ENCODE measurements at places on chromosomes 5 and 9.

GRCh38 chr5:101995585-101995984 lies 300.5 kb downstream of the SLCO4C1 start:
- DNase-seq: no peak

- no peak for DNase-seq
Measured at GRCh38 chr9:70826562-70826961, 294.9 kb downstream of the TRPM3 start.

GRCh38 chr9:99822806-99823591 lies 1.3 kb downstream of the NR4A3 start:
- peak; percentile 70 for DNase-seq

DNA sequence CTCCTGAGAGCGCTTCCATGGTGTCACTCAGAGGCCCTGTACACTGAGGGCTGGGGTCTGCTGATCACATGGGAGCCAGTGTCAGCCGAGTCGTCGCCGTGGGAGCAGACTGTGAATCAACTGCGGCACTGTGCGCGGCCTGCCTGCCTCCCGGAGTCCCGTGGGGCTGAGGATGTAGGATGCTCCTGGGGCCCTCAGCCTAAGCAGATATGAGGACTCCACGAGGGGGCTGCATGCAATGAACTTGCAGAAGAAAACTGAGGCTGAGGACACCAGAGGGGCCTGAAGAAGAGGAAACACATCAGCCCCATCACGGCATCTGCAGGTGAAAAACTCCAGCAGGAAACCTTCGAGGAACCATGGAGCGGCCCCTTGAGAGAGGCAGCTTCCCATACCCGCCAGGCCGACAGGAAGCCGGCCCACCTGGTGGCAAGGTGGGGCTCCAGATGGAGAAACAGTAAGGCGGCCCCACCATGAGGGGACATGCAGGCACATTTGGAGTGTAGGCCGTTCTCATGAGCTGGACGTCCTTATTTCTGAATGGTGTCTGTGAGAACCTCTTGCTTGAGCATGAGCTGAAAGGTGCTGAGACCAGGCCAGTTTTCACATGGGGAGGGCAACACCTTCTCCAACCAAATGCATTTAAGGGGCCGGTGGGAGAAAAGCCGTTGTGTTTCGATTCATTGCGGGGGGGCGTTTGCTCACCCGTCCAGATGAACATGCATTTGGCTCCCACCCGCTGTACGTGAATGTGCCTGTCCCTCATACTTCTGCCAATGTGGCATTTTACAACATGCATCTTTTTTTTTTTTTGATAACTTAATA lies 35.2 kb upstream of the ADAMTS2 start:
- DNase-seq: no peak

DNA sequence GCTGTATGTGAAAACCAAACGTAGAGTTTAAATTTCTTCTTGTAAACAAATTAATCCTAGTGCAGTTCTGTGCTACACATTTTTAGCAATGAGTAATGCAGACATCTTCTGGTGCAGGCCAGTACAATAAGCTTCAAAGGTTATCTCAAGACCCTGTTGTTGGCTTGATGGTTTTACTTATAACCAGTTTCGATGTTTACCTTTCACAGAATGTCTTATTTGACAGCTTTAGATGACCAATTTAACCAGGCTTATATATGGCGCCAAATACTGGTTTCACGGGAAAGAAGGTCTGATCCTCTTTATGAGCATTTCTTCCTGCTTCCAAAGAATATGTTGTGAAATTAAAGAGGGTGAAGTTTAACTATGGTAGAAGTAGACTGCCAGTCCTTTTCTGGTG lies 9.9 kb downstream of the ZFAND5 start:
- DNase-seq: peak; percentile 15

GRCh38 chr5:19795218-19795617 lies 192.8 kb downstream of the CDH18 start:
- DNase-seq: peak; percentile 44

DNA sequence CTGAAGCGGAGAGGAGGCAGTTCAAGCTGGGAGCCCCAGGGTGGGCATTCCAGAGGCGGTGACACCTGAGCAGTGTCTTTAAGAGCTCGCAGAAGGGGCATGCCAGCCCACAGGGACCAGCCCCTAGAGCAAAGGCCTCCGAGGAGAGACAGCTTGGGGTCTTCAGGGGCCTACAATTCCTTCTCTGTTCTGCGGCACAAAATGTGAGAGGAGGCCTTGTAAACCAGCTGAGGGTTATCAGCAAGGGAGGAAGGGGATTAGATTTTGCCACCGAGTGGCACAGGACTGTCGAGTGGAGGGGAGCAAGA lies 505 bp upstream of the SIGMAR1 start:
- no peak for DNase-seq

GRCh38 chr5:35319333-35320002 lies 89.2 kb upstream of the PRLR start:
- DNase-seq: peak; percentile 93

- no peak for DNase-seq
Measured at GRCh38 chr9:124960409-124960752, 19.5 kb upstream of the GOLGA1 start.

- DNase-seq: no peak
Measured at GRCh38 chr9:125556046-125556721, 150.8 kb downstream of the MAPKAP1 start.

DNA sequence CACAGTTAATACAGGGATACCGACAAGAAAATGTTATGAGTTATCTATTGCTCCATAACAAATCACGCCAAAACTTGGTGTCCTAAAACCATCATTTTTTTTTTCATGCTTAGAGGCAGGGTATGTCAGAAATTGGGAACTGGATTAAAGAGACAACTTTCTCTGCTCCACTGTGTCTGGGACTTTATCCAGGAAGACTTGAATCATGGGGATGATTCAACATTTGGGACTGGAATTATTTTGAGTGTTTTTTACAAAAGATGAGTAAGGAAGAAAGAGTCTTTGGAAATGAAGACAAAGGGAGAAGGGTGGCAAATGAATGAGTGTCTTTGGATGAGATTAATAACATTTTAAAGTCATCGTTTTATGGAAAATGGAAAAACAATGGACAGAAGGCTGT lies 1883.7 kb upstream of the C9orf72 start:
- DNase-seq: peak; percentile 73

DNA sequence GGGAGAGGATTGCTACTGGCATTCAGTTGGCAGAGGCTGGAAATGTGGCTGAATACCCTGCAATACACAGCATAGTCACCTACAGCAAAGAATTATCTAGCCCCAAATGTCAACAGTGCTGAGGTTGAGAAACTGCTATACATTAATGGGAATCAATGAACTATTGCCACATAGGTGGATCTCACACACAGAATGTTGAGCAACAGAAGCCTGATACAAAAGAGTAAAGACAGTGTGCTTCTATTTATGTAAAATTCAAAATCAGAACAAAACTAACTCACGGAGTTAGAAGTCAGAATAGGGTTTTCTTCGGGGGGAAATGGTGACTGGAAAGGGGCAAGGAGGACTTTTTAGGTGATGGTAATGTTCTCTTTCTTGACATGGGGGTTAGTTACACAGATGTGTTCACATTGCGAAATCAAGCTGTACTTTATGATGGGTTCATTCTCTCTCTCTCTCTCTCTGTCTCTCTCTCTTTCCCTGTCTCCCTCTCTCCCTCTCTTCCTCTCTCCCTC lies 45.7 kb upstream of the PANK3 start:
- no peak for DNase-seq

DNA sequence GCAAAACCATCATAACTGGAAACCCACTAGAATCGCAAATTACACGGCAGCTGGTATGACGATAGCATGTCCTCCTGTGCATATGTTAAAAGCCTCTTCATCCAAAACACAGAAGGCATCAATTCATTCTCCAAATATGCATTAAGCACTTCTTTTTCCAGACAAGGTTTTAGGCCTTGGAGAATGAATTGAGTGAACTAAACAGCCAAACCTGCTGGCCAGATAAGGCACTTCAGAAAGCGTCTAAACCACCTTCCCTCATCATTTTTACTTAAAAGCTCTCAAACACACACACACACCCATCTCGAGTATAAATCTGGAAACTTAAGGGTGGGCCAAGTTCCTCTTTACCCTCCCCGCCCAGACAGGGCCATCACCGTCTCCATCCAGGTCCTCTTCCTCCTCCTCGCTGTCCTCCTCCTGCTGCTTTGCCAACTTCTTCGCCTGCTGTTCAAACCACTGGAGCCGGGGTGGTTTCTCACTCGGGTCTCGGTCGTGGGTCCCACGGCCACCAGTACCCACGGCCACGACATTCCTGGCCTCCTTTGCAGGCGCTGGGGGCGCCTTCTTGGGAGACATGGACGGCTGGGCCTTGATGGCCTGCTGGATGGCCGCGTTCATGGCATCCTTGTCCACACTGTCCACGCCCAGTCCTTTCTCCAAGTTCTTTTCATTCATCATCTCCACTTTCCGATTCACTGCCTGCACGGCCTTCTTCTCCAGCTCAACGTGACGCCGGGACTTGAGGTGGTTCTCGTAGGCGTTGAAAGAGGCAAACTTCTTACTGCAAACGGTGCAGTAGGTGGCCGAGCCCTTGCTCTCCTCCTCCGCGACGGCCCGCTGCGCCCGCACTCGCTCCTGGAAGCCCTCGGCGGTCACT lies 696 bp downstream of the ZNF622 start:
- peak; percentile 40 for DNase-seq

DNA sequence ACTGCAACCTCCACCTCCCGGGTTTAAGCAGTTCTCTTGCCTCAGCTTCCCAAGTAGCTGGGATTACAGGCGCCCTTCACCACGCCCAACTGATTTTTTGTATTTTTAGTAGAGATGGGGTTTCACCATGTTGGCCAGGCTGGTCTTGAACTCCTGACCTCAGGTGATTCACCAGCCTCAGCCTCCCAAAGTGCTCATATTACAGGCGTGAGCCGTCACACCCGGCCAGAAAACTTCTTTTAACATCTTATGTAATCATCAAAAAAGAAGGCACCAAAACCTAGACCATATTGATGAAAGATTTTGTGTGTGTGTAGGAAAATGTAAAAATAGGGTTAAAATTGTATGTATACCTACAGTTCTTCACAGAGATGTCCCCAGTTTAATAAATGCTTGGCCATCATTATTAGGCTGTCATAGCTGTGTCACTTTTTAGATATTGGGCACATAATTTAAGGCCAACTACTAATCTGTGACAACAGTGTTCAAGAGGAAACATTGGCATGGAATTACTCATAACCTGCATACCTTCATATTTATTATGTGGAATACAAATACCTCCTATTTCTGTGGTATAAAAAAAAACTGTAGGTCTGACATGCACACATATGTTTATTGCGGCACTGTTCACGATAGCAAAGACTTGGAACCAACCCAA lies 44.4 kb downstream of the RAD50 start:
- DNase-seq: peak; percentile 58

- peak; percentile 96 for DNase-seq
Measured at GRCh38 chr5:9348401-9348996, 197.4 kb downstream of the SEMA5A start.

GRCh38 chr5:91025956-91026355 lies 357.2 kb downstream of the ARRDC3 start:
- DNase-seq: no peak

GRCh38 chr9:110078604-110079003 lies 129.4 kb downstream of the C9orf152 start:
- DNase-seq: no peak

- peak; percentile 78 for DNase-seq
Measured at GRCh38 chr5:139246394-139246793, 47.1 kb upstream of the MATR3 start.

GRCh38 chr5:35129921-35130485 lies 82.3 kb upstream of the AGXT2 start:
- peak; percentile 98 for DNase-seq

DNA sequence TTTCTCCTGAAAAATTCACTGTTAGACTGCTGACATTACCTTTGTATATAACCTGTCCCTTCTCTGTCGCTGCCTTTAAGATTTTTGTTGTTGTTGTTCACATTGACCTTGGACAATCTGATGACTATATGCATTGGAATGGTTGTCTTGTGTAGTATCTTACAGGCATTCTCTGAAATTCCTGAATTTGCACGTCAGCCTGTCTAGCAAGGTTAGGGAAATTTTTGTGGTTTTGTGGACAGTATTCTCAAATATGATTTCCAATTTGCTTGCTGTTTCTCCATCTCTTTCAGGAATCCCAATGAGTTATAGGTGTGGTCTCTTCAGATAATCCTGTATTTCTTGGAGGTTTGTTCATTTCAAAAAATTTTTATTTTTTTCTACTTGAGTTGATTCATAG lies 140.8 kb downstream of the PRR16 start:
- peak; percentile 96 for DNase-seq

DNA sequence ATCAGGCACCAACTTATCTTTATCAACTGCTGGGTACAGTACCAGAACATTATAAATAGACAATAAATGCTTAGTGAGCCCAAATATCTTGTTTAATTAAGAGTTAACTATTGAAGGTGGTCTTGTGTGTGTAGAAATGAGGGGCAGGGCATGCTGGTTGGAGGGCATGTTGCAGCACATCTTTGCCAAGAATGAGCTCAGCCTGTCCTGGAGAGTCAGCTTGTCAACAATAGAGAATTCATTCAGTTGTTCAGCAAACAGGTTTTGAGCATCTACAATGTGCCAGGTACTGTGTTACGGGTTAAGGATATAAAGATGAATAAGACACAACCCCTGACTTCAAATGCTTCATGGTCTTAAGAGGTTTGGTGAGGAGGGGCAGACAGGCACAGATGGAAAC lies 19.2 kb upstream of the F2RL1 start:
- DNase-seq: no peak

GRCh38 chr5:58544926-58545325 lies 37.9 kb upstream of the RAB3C start:
- no peak for DNase-seq

DNA sequence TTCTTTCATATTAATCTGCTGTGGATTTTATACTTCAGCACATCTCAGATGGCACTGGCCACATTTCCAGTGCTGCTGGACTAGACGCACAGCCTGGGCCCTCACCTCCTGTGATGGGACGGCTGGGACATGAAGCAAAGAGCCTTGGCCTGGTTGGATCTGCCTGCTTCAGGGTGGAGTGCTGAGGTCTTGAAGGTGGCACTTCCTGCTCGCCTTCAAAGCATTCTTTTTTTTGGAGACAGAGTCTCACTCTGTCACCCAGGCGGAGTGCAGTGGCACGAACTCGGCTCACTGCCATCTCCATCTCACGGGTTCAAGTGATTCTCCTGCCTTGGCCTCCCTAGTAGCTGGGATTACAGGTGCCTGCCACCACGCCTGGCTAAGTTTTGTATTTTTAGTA lies 73.1 kb downstream of the RAPGEF1 start:
- no peak for DNase-seq

- DNase-seq: no peak
Measured at GRCh38 chr5:97628031-97628430, 445.0 kb upstream of the RIOK2 start.
